ENCODE measurements at places on chromosomes 12 and 14.

DNA sequence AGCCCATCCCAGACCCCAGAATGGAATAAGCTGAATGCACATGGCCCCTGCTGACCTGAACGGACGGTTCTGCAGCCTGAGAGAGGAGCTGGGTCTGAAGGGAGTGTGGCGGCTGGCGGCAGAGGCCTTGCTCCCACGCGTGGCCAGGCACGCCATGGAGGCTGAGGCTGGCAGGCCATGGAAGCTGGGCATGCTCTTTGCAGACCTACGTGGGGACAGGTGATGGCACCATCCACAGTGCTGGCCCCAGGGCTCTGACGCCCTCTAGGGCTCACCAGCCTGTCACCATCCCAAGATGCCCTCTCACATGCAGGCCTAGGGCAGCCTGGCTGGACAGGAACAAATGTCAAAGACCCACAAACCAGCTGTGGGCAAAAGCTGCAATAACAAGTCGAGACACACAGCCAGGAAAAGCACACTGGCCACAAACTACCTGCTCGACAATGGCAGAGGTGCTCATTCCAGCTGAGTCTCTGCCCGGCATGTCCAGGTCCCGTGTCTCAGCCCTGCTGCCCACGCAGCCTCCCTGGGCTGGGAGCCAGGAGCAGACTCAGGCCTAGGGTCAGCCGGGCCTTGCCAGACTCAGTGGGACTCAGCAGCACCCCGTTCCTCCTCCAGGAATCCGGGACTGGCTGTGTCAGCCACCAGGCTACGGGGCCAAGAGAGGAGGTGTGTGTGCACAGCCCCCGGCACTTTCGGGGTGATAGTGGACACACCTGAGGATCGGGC is 19.7 kb downstream of the BTBD6 start:
- DNase-seq = no peak

DNA sequence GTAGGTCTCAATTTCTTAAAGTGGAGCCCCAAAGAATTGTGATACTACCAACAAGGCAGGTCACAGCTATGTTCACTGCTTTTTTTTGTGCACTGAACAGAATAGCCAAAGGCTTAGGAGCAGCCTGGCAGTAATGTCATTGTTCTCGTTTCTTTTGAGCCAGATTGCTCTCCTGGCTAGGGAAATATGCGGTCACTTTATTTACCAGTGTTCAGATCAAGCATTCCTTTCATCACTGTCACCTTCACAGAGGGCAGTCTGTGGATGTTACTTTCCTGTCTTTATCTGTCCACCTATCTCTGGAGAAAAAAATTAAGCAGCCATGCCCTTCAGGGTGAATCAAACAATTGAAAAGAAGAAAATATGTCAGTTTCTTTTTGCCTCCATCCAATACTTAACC is 159.6 kb downstream of the BTG1 start:
- DNase-seq = no peak

- DNase-seq = no peak
Observed at GRCh38 chr12:110885152-110885840, 35.1 kb downstream of the MYL2 start.

- DNase-seq = no peak
Observed at GRCh38 chr12:23628806-23629205, 320.7 kb downstream of the SOX5 start.

DNA sequence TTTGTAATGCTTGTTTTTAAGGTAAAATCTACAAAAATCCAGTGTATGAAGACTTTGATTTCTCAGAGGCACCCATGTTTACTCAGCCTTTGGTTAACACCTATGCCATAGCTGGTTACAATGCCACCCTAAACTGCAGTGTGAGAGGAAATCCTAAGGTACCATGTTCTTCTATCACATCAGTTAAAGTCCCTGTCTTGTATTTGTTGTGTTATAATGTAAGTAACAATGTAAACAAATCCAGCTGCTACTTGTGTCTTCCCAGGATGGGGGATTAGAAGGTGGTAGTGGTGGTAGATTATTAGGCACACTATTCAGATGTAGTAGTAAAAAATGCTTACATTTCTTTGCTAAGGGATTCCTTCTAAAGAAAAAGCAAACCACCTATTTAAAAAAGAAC is 19.4 kb upstream of the CHPT1 start:
- no peak for DNase-seq

- DNase-seq = no peak
Observed at GRCh38 chr12:113702836-113703235, 231.2 kb upstream of the LHX5 start.

DNA sequence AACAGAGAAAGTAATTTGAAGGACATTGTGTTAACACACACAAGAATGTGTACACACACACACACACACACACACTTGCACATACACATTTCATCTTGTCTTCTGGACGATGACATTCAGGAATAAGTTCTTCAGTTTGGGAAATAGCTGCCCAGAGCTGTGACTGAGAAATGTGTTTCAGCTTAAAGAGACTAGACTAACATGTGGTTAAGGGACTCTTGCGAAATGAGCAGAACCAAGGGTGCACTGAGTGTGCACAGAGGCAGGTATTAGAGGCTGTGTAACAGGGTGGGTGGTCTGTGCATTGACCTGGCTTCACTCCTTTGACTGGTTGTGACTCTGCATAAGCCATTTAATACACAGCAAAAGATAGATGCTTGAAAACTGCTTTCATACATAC is 29.4 kb upstream of the KCNA5 start:
- no peak for DNase-seq

- no peak for DNase-seq
Observed at GRCh38 chr12:62995097-62995496, 60.1 kb upstream of the PPM1H start.

DNA sequence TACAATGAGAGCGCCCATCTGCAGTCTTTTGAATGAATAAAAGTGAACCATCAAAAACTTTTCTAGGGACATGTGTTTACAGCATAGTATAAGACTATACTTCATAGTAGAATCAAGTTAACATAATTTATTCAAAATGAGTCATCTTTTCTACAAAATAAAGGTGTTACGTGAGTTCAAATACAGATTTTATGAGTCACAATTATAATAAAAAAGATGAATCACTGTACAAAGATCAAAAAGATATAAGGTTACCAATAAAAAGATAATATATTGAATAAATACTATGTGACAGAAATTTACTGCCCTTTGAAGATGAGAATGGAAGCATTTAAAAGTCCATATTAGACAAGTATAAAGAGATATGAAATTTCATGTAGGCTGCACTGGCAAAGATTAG is 2.8 kb downstream of the MBIP start:
- no peak for DNase-seq

DNA sequence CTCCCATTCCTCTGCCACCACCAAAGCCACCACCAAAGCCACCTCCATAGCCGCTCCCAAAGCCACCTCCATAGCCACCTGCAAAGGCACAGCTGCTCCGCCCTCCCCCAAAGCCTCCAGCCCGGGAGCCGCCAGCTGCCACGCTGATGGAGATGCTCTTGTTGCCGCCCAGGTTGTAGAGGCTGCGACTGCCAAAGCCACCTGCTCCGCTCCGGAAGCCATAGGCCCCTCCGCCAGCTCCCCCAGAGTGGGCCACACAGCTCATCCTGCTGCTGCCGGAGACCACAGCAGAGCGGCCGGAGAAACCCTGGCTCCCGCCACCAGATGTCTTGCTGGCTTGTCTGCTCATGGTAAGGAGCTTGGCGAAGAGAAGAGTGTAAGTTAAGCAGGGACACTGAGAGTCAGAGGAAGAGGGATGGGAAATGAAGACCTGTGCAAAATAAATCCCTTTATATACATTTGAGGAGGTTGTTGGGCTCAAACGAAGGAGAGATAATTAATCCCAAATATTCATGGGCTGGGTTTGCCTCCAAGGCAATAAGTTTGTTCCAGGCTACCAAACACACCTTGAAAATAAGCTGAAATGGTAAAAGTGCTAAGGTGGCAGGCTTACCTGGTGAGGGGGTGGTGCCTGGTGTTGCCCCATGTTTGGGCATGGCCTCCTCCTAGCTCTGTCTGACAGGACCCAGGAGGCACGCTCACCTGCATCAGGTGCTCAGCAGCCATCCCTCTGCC is at the start of gene KRT3:
TSS of gene KRT3 (minus strand) at position 424 of the 735 bp plus-strand sequence. CDS start at position 349, 75 bp downstream.
- DNase-seq = no peak

DNA sequence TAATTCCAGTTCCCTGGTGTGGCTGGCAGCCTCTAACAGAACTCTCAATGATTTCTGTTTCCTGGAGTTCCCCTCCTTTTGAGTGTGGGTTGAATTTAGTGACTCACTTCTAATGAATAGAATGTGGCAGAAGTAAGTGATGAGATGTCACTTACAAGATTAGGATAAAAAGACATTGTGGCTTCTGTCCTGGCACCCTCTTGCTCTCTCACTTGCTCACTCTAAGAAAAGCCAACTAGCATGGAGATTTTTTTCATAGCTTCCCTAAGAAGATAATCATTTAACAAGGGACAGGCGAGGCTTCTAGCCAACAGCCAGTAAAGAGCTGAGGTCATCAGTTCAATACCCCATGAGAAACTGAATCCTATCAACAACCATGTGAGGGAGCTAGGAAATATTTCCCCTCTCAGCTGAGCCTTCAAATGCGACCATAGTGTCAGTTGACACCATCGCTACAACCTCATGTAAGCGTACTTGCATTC is 156.7 kb downstream of the TMTC3 start:
- no peak for DNase-seq

DNA sequence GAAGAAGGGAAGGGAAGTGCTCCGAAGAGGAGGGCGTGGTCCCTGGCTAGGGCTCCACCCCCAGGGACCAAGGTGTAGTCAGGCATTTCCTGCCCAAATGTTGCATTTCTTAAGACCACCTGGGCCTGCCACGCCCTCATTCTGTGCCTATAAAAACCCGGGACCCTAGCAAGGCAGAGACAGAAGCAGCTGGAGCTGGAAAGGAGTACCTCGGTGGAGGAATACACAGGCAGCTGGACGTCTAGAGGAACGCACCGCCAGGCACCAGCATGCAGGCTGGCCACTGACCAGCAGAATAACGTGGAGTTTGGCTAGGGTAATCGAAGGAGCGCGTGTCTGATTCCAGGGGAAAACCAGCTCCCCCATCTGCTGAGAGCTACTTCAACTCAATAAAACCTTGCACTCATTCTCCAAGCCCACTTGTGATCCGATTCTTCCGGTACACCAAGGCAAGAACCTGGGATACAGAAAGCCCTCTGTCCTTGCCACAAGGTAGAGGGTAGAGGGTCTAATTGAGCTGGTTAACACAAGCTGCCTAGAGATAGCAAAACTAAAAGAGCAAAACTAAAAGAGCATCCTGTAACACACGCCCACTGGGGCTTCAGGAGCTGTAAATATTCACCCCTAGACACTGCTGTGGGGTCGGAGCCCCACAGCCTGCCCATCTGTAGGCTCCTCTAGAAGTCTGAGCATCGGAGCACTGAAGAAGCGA is 21.0 kb downstream of the CFL2 start:
- no peak for DNase-seq

DNA sequence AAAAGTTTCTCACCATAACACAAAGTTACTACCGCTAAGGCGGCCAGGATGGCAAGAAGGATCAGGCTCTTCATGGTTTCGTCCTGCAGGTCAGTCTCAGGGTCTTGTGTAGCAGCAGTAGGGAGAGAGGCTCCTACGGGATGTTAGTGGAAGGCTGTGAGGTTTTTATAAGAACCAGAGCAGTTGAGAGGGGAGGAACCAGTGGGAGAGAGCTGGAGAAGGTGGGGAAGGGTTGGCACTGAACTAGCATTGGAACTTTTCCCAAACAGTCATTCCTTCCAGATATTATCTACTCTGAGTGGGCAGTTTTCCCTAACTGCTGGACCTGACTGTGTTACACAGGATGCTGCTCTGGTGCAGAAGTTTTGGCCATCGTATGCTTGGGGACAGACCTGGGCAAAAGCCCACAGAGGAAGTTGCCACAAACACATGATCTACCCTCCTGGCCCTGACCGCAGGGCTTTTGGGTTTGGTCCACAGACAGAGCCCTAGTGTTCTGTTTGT is at the start of gene MGP:
TSS of gene MGP (minus strand) at position 137 of the 504 bp plus-strand sequence. CDS start at position 74, 63 bp downstream.
- DNase-seq = no peak

GRCh38 chr12:56991319-56992246 is 14.8 kb downstream of the ZBTB39 start:
- no peak for DNase-seq

DNA sequence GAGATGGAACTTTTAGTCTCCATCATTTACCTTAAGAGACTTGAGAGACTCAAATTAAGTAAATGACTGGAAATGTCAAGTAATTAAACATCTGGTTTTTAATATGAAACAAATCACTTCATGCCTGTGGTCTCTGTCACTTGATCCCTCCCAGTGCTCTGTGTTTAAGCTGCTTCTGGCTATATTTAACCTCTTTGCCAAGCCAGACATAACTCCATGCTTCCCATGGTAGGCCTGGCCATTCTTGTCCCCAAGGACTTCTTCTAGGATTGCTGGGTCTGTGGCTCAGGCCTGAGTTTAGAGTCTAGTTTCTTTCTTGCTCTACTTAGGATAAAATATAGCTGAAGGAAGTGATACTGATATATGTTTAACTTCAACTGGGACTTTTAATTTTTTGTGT is 1013.6 kb downstream of the FLRT2 start:
- DNase-seq = no peak

DNA sequence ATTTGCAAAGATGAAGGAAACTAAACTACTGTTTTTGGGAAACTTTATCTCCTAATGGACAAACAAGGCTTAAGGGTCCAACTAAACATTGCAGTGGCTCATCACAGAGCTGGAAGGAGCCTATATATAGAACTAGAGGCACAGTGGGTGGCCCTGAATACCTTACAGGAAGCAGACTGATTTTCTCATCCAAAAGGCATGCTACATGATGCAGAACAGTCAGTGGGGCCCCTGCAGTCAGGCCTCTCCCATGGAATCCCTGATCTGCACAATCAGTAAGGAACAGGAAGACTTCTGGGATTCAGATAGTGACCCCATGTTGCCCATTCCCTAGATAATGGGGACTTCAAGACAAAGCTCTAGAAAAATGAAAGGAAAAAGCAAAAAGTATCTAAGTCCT is 1.9 kb upstream of the LLPH start:
- DNase-seq = no peak

GRCh38 chr14:76947838-76948184 is 80.7 kb downstream of the IRF2BPL start:
- no peak for DNase-seq

DNA sequence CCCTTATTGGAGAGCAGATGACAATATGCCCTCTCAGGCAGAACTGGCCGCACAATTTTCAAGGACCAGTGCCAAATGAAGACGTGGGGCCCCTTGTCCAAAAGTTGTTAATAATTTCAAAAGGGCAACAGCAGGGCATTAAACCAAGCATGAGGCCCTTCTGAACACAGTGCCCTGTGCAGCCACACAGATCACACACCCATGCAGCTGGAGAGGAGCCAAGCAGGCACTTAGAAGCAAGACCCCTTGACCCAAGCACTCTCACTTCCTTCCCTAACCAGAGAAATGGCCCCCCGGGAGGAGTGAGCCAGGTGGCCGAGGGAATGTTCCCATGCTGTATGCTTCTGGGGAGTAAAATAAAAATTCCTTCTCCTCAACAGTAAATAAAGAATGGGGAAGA is 114.0 kb upstream of the TMPO start:
- no peak for DNase-seq

All from activated CD4-positive, alpha-beta T cell treated with anti-CD3 and anti-CD28 coated beads, Interleukin-2, amount 50 U/mL, for 4 hours (primary cell).